ENCODE measurements at places on chromosomes 16 and 17.

- DNase-seq = no peak
Measured at GRCh38 chr17:83155128-83156121, 76.0 kb downstream of the METRNL start.

DNA sequence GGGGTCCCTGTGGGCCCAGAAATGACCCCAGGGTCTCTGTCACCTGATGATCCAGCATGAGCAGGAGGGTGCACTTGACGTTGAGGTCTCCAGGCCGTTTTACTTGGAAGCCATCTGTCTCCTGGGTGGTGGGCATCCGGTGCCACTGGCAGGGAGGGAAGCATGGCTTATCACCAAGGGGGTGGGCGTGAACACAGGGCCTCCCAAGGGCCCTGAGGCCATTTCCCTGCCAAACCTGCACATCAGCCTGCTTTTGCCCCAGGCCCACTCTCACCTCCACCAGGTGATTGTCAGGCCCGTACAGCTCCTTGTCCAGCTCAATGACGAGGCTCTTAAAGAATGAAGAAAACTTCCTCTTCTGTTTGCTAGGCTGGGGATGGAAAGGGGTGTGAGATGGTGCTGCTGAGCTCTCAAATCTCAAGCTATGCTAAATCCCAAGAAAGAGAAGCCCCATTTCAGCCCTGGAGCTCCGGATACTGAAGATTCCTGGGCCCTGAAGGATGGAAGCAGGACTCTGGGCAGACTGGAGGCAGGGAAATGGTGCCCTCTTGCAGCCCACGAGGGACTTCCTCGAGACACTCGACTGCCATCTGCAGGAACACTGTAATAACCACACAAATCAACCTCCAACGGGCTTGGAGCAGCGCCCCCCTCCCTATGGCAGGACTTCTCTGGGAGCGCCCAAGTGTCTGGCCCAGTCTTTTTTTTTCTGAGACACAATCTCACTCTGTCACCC is 7.1 kb upstream of the FTSJ3 start:
- DNase-seq = peak; percentile 58

DNA sequence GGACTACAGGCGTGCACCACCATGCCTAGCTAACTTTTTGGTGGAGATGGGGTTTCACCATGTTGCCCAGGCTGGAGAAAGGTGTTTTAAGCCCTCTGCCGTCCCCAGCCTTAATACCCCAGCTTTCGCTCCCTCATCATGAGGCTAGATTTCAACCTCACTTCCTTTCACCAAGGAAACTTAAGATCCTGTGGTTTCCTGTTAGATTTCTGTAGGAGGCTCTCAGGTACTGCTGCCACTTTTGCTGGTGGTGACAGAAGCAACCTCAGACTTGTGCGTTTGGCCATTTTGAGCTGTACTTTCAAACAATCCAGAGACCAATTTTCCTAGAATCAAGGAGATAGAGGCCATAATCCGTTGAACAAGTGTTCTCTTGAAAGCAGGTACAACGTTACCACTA is 36.2 kb downstream of the MPHOSPH6 start:
- no peak for DNase-seq

- no peak for DNase-seq
Measured at GRCh38 chr17:29557085-29557738, 9.6 kb downstream of the ABHD15 start.
